ENCODE measurements at places on chromosomes 2 and 18.
A peak's percentile ranks its signal among the peaks of the same experiment; 100 is the strongest.

GRCh38 chr18:48002933-48003365 is 72.5 kb upstream of the SMAD2 start:
- DNase-seq = no peak

GRCh38 chr2:171958475-171958874 is 36.2 kb downstream of the HAT1 start:
- DNase-seq = no peak

DNA sequence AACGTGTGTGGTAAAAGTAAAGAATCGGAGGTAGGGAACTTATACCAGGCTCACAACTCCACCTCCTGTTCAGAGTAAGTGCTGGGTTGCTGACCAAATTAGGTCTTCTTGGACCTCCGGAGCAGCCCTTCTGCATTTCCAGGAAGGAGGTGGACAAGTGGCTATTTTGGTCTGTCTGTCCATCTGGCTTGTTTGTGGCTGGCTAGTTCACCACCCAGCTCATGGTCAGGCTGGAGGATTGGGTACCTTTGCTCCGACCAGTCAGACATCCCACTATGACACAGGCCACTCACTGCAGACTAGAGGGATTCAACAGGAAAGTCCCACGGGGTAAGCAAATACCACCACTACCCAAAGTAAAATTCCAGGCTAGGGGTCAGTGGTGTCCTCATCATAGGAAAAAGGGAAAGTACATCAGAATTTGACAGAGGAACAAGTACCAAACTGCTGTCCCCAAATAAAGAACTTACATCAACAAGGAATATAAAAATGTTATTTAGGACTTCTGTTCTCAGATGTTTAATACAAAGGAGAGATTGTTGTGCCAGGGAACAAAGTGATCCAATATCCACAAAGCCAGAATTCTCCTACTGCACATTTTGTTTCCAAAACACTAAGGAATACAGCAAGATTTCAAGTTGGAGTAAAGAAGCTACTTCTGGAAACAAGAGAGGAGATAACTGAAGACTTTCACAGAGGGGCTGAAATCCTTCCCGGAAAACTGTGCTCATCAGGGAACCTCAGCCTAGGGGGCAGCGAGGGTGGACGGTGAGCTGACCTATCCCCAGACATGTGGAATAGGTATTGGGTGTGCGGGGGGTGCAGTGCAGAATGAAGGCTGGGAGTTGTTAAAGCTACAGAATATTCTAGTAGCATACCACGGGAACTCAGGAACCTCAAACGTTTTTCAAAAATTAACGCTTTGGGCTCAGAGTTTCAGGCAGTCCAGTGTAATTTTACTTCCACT is 56.9 kb downstream of the BCL2 start:
- no peak for DNase-seq

- DNase-seq = no peak
Measured at GRCh38 chr18:79542876-79543750, 136.5 kb upstream of the CTDP1 start.

GRCh38 chr2:134248913-134249312 is 5.0 kb upstream of the MGAT5 start:
- no peak for DNase-seq

DNA sequence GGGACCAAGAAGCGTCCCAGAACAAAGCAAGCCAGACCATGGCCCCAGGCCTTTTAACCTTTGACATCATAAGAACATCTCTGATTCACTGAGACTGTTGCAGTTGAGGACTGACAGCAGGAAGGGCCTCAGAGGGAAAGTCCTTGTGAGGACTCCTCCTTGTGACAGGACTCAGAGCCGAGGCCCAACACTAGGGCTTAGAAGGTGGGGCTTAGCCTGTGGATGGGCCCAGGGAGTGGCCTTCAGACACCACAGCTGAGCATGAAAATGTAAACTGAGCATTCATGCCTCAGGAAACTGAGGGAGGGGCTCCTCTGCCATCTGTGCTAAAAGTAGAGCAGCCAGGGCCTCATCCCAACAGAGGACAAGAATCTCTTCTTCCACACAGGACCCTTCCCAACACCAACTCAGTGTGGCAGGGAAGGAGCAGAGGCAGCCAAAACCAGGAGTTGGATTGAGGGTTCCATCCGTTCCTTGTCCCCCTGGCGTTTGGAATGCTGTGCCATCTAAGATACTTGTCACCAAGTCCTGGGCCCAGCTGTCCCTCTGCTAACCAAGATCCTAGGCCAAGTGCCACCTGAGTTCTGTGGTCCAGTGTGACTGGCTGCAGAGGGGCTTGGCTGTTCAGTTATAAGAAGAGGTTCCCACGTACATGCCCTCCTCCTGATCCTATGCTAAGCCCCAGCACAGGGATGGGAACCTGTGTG is 37.5 kb upstream of the CAB39 start:
- no peak for DNase-seq

DNA sequence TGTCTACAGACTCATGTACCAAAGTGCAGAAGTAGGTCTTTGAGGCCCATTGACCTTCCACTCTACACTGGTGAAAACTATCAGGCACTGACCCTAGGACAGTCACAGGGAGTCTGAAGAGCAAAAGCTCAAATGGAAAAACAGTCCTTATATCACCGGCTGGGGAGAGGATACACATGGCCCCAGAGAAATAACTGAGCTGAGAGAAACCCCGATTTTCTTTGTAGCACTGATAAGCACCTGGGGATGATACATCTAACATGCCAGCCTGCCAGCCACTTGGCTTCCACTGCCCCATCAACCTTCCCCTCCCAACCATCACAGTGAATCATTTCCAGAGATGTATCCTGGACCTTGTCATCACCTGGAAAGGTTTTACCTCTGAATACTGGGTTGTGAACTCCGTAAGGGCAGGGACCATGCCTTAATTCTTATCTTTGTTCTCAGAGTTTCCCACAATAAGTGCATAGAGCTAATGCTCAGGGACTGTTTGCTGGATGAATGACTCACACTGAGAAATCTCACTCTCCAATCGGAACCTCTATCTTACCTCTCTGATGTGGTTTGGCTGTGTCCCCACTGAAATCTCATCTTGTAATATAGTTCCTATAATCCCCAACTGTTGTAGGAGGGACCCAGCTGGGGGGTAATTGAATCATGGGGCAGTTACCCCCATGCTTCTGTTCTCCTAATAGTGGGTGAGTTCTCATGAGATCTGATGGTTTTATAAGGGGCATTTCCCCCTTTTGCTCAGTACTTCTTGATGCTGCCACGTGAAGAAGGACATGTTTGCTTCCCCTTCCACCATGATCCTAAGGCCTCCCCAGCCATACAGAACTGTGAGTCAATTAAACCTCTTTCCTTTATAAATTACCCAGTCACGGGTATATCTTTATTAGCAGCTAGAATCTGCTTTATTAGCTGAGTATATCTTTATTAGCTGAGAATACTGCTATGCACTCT is 37.1 kb downstream of the EVA1A start:
- DNase-seq = no peak

DNA sequence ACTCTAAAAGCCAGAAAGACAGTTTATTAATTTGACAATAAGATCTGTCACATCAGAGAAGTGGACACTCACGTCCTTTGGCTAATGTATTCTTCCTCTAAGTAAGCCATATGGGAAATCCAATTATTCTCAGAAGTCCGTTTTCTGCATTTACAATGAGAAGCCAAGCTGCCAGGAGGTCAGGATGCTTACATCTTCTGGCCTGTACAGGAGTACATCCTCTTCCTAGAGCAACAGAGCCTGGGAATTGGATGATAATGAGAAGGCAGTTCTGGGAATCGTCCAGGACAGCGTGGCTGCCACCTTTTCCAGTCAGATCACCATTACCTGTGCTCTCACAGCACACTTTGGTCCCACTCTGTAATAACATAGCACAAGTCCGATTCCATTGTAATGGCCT is 5.2 kb downstream of the RAPGEF4 start:
- DNase-seq = no peak

DNA sequence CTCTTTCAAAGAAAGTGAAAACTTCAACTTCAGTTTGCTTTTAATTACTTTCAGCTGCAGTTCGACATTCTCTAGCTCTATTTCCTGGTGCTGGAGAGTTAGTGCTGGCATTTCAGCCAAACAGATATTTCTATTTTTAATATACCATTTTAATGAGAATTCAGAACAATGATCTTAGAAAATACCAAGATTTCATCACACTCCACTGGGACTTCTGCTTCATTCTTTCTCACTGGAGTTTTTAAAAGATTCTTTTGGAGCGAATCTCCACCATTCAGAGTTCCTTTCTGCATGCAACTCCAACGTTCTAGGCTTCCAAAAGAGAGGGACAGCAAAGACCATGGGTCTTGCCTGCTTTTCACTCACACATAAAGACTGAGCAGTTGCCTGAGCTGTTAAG is 94.2 kb downstream of the CABLES1 start:
- no peak for DNase-seq

- no peak for DNase-seq
Measured at GRCh38 chr2:157150747-157151146, 106.8 kb upstream of the GALNT5 start.

GRCh38 chr2:100653449-100654035 is 90.7 kb downstream of the PDCL3 start:
- peak; percentile 56 for DNase-seq

DNA sequence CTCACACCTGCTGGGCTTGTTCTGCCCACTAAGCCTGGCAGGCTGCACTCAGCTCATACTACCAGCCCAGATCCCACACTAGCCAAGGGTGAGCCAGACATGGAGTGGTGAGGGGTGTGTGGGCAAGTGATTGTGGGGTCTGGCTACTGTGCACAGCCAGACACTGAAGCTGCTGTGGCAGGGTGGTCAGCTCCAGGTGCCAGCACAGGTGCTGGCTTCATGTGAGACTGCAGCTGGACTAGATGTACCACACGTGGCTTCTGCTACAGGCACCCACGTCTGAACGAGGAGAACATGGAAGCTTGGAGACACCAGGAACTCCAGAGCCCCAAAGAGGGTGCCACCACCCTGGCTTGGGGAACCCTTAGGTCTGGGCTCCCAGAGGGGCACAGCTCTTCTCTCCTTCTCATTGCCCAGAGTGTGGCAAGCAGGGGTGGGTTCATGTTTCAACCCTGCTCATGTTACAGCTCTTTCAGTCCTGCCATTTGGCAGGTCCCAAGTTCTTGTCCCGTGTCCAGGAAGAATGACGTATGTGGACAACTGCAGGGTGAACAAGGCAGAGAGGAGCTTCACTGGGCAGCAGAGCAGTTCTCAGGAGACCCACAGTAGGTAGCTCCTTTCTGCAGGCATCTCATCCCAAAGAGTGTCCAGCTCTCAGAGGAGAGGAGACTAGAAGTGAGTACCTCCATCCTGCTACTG is 1624.2 kb upstream of the TMEFF2 start:
- no peak for DNase-seq

DNA sequence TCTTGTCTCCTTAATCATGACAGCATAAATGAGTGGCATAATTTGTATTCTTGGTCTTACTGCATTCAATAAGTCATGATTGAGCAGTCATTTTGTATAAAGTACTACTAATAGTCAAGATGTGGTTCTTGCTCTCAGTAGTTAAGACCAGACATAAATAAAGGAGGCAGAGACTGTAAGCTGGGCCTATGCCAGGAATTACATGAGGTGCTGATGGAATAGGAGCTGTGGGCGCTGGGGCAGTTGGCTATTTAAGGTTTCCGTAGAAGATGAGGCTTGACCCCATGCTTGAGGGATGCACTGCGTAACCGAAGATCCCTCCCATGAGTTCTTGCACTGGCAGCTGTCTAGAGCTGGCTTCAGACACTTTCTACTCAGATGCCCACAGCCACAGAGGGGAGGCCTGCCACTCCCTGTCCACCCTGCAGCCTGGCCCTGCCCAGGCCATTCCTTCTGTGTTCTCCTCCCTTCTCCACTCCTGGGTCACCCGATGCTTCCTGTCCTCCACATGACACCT is 150.9 kb upstream of the REV1 start:
- no peak for DNase-seq

GRCh38 chr2:147863835-147864234 is 19.0 kb downstream of the ACVR2A start:
- DNase-seq = no peak

GRCh38 chr2:62398356-62398755 is 107.6 kb downstream of the TMEM17 start:
- DNase-seq = no peak

DNA sequence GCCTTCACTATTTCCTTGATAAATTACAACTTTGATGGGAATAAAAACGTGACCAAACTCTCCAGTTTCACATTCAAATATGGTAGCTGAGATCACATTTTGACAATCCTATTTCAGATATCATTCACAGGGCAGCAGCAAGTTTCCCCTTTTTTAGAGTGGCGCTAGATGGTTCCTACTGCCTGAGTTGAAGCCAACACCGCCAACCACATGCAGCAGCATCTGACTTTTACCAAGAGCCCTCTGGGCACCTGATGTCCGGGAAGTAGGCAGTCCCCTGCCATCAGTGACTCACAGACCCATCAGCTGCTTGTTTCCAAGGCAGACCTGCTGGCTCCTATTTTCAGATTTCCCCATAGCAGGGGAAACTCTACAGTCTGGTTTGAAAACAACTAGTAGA is 4.0 kb upstream of the MREG start:
- DNase-seq = peak; percentile 34

DNA sequence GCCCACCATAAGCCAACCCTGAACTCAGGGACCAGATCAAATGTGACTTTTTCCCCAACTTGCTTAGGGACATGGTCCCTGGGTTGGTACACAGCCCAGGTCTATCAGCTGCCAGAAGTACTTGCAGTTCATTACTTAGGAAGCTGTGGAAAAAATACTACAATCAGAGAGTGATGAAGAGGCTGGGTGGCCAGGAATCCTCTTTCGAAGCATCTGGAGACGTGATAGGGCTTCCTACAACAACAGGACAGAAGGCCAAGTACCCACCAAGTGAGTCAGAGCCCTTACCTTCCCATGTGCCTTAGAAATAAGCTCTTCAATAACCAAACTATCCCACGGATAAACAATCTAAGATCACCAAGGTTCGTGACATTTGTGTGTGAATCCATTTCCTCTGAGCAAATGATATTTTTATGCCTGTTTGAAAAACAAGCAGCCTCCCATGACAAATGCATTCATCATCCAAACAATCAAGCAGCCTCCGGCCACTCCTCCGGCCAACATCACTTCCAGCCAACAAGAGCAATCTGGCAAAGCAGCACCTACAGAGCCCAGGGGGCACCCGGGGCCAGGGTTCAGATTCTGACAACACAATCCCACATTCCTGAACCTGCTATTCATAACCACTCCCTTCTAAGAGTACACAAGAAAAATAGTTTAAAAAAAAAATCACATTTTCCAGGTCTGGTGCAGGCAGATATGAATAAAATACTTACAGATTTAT is 26.4 kb downstream of the TBC1D8 start:
- no peak for DNase-seq

Measured in CD4-positive, alpha-beta T cell treated with Interleukin-15 for 1 hour (primary cell).